ENCODE measurements at places on chromosomes 11 and 22.

GRCh38 chr11:118295815-118296454 lies 8.6 kb upstream of the CD3E start:
- DNase-seq: no peak

GRCh38 chr11:47185305-47186075 lies 744 bp downstream of the PACSIN3 start:
- peak; percentile 85 for DNase-seq

DNA sequence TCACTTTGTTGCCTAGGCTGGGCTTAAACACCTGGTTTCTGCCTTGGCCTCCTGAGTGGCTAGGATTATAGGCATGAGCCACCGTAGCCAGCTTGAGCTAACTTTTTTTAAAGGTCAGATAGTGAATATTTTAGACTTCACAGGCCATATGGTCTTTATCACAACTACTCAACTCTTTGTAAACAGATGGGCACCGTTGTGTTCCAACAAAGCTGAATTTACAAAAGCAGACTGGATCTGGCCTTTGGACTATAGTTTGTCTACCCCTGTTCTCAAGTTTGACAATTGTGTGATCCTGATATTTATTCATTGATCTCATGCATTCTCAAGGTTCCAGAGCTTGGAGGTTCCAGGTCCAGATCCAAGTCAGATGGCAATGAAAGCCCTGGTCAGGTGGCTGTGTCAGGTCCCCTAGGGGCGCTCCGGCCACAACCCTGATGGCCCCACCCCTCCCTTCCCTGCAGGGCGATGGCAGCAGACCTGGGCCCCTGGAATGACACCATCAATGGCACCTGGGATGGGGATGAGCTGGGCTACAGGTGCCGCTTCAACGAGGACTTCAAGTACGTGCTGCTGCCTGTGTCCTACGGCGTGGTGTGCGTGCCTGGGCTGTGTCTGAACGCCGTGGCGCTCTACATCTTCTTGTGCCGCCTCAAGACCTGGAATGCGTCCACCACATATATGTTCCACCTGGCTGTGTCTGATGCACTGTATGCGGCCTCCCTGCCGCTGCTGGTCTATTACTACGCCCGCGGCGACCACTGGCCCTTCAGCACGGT lies 15.8 kb downstream of the P2RY2 start:
- DNase-seq: no peak

DNA sequence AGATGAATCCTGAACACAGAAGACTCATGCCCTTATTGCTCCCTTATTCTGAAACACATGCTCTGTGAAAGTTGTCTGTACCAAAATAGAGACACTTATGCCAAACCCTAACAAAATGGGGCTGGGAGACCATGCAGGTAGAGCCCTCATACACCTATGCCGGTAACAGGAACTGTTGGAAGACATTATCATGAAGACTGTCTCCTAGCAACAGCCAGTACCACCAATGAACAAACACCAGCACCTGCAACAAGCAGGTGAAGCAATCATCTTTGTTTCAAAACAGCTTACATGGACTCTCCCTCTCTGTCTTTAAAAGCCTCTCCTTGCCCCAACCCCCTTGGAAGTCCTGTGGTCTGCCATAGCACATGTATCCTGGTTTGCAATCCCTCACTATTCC lies 17.2 kb downstream of the SLC5A4 start:
- DNase-seq: no peak

DNA sequence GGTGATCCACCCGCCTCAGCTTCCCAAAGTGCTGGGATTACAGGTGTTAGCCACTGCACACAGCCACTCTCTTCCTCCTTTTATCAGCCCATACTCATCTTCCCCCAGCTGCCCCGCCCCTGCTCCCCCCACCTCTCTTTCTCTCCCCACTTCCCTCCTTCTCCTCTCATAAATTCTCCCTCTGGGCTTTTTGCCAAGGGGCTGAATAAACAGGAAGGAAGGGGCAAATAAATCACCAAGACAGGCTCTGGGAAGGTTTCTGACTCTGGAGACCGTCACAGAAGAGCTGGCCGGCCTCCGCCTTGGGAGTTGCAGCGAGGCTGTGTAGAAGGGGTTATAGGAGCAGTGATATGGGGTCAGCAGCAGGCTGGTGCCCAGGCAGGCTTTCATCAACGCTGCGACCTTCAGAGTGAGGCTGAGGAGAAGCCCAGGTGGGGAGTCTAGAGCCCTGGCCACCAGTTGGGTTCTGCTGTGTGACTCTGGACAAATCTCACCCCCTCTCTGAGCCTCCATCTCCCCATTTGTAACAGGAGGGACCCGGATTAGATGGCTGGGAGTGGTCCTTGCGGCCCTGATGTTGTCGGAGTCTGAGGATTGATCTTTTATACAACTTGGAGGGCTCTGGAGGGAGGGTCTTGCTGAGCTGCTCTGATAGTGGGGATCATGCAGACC lies 62.6 kb upstream of the RASD2 start:
- peak; percentile 62 for DNase-seq

- no peak for DNase-seq
Measured at GRCh38 chr22:20490183-20490940, 5.2 kb downstream of the KLHL22 start.

DNA sequence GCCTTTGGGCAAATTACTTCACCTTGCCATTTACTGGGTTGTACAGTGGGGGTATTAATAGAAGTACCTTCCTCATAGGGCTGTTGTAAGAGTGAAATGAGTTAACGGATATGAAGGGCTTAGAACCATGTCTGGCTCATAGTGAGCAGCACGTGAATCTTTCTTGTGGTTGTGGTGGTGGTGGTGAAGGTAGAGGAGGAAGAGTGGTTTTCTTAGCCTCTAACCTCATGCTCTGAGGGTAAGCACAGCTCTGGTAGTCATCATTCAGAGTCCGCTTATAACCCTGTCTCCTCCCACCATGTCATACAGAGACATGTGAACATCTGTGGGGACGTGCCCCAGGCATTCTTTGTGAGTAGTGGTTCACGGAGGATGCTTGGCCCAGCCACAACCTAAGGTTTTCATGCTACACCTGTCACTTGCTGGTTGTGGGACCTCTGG lies 43.6 kb downstream of the TEAD1 start:
- DNase-seq: no peak

- no peak for DNase-seq
Measured at GRCh38 chr11:101880222-101880621, 34.6 kb upstream of the CEP126 start.

GRCh38 chr22:29330753-29331152 lies 15.3 kb upstream of the RASL10A start:
- peak; percentile 50 for DNase-seq

GRCh38 chr11:61279934-61280659 lies 15.0 kb downstream of the VWCE start:
- no peak for DNase-seq

DNA sequence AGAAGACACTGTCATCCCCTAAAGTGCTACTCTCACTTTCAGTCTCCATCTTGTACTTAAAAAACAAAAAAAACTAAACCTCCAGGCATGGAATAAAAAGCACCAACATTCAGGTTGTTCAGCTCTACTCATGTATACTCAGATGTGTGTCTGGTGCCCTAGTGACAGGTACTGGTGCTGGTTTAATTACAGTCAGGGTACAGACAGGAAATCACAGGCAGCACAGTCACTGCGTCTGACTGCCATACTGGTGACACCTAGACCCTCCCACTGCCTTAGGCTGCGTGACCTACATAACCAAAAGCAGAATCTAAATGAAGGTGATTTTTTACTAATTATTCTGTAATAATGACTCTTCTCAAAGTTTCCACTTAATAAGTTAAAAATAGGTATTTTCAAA lies at the start of gene ARHGAP32:
Gene ARHGAP32 (minus strand): TSS at position 176 of the 400 bp plus-strand sequence. CDS start 127 bp downstream, at position 49.
- no peak for DNase-seq

DNA sequence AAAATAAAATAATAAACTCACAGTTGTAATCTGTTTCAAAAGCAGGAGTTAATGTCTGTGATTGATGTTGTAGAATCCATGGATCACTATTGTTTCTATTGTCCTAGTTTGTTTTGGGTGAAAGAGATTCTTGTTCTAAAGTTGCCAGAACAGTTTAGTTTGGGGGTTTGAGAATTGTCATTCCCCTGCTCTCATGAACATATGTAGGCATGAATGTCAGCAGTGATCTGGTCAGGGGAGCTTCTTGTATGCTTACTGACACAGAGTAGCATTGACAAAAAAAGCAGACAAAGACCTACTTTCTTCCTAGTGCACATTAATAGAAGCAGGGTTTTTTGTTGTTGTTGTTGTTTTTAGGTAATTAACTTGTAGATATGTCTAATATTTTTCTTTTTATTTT lies 38.6 kb downstream of the ARHGAP1 start:
- no peak for DNase-seq

DNA sequence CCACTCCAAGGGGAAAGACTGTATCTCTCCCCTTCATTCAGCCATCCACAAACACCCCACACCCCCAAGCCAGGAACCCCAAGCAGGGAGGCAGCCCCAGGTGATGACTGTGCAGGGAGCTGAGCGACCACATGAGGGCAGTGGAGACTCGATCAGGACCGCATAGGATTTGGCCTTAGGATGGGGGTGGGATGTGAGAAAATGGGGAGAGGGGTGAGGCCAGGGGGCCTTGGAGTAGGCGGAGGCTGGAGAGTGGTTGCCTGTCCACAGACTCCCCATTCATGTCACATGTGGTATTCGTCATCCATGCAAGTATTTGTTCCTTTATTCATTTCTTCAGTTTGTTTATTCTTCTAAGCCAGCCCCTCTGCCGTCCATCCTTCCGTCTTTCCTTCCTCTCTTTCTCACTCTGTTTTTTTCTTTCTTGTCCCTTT lies 2.7 kb upstream of the RHOD start:
- peak; percentile 70 for DNase-seq

DNA sequence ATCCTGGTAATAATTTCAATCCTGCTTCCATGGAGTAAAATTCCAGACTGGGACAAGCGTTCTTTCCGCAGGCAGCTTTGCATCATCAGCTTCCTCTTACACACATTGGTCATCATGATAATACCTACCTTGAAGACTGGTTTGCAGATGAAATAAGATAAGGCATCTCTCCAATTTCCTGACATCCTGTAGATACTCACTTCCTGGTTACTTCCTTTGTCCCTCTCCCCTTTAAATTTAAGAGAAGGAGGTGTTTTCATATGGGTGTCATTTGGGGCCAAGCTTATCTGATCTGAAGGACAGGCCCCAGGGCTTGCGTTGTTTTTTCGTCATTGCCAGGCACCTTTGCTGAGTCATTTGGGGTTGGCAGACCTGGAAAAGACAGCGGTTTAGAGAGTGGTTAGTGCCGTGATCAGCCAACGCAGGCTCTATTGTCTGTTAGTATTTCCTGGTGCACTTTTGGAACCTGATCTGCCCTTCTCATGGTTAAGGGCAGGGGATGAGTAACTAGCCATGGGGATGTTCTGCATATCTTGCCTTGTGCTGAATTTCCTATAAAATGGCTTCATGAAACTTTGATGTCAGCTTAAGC lies 24.1 kb downstream of the GRAMD1B start:
- DNase-seq: no peak

DNA sequence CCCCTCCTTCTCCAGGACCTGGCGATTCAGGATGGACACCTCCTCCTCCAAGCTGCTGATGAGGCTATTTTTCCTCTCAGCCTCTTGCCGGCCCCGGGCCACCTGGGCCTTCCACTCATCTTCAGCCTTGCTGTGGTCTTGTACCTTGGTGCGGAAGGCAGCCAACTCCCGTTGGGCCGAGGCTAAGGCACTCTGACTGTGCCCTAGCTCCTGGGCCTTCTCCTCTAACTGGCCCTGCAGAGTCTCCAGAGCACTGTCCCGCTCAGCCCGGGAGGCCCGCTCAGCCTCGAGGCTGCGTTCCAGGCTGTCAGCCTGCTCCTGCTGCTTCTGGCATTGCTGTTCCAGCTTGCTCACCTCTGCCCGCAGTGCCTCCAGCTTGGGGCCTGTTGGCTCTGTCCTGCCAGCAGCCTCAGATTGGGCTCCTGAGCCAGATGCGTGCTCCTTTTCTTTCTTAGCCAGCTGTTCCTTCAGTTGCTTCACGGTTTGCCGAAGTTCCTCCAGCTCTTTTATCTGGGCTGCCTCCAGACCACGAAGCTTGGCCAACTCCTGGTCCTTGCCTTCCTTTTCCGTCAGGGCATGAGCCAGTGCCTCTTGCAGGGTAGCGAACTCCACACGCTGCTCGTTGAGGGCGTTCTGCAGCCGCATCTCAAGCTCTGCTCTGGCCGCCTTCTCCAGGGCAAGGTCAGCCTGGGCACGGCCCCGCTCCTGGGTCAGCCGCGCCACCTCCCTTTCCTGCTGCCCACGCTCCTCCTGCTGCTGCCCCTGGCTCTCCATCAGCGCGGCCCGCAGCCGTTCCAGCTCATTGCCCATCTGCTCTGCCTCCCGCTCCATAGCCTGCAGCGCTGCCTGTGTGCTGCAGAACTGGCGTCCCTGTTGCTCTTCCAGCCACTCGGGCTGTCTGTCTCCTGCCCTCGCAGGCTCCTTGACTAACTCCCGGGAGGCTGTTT lies 15.3 kb downstream of the IL18BP start:
- no peak for DNase-seq

DNA sequence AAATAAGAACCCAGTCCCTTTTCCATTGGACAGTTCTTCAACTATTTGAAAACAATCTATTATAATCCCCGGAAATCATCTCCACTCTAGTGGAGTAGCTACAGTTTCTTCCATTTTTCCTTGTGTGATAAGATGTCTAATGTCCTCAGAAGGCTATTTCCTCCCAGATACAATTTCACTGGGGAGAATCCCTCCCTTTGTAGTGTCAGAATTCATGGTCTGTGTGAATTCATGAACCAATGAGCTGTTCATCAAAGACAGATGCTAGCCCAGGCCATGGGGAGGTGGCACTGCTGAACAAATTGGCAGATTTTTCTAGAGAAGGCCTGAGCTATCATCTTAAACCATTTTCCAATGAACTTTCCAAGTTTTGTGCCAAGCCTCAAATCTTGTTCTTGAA lies 45.4 kb downstream of the MPPED2 start:
- no peak for DNase-seq

- no peak for DNase-seq
Measured at GRCh38 chr11:1300121-1300520, 9.3 kb downstream of the TOLLIP start.

DNA sequence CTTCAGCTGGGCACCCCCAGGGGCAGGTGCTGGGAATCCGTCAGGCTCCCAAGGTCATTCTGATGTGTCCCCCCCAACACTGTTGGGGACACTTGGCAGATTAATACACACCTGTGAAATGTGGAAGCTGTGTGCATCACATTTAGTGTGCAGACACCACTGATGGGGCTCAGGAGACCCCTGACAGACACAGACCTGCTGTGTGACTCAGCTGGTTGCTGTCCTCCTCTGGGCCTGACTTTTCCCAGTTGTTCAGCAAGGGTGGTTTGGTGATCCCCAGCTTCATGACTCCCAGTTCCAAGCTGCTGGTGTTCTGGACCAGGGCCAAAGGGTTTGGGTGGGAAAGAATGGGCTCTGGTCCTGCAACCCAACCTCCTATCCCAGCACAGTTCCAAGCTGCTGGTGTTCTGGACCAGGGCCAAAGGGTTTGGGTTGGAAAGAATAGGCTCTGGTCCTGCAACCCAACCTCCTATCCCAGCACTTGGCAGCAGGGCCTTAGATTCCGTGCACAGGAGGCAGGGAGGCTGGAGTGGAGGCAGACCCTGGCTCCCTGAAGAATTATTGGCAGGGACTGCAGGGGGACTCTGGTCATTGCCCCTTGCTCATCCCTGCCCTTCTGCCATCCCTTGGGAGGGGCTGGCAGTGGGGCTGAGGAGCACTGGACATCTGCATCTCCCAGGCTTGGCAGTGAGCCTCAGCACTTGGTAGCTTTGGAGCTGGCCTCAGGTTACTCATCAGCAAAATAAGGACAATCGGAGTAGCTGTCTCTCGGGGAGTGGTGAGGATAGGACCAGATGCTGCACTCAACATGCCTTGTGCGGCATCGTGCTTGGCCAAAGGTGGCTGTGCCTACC lies 8.4 kb upstream of the OMP start:
- peak; percentile 16 for DNase-seq

GRCh38 chr22:30004694-30005093 lies 75.6 kb upstream of the HORMAD2 start:
- DNase-seq: no peak
